ENCODE measurements at places on chromosomes 2 and 18. TPM values are rescaled to one million over a fixed set of nuclear protein-coding genes. Genes with fewer than 3 reads are reported as not detected.

MREG gene
- total RNA-seq, result 24.4 TPM

DSG4 gene
- 0.04 TPM for total RNA-seq

ENOSF1 gene
- 44.2 TPM for total RNA-seq

NTSR2 gene
- total RNA-seq, result not detected

PLGLB2 gene
- total RNA-seq, result 0.87 TPM

SPATA3 gene
- not detected for total RNA-seq

Data from PC-3 (cell line).